ENCODE measurements at places on chromosomes 7 and 10. TPM values are rescaled to one million over a fixed set of nuclear protein-coding genes. Genes with fewer than 3 reads are reported as not detected.
A peak's percentile ranks its signal among the peaks of the same experiment; 100 is the strongest.

PWWP2B gene
- total RNA-seq = 46.0 TPM

ZSCAN25 gene
- 23.1 TPM for total RNA-seq

MMD2 gene
- not detected for total RNA-seq

HYAL4 gene
- total RNA-seq = 0.23 TPM

CD36 gene
- total RNA-seq = 25.7 TPM

DNA sequence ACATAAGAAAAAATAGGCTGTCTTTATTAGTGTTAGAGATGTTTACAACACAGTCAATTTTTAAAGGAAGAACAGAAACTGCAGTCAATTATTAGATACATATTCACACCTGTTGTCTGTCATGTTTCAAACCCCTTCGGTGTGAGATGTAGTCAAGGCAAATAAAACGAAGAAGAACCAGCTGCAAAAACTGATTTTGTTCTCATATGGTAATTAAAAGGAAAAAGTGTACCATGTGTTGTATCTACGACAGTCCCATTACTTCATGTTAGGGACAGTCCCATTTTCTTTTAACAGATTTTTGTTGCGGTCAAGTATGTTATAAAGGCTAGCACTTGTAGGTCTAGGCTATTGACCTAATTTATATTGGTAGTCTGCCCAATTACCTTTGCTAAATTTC is 149.4 kb downstream of the LRRN3 start:
- DNase-seq = no peak

GRCh38 chr10:109934958-109935793 is 11.9 kb upstream of the XPNPEP1 start:
- DNase-seq = no peak

- DNase-seq = no peak
These were observed 425.0 kb upstream of the ETV1 start for GRCh38 chr7:14414274-14414986.

DNA sequence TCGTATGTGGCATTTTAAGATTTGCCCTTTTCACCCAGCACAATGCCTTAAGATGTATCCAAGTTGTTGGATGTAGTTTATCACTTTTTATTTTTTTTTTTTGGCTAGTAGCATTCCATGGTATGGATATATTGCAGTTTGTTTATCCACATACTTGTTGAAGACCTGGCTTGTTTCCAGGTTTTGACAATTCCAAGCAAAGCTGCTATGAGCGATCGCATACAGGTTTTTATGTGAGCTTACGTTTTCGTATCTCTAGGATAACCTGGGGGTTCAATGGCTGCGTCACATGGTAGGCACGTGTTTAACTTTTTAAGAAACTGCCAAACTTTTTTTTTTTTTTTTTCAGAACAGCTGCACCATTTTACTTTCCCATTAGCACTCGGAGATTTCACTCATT is 32.2 kb downstream of the BAIAP2L1 start:
- DNase-seq = no peak

GRCh38 chr10:11064832-11065231 is 47.2 kb downstream of the CELF2 start:
- no peak for DNase-seq

DNA sequence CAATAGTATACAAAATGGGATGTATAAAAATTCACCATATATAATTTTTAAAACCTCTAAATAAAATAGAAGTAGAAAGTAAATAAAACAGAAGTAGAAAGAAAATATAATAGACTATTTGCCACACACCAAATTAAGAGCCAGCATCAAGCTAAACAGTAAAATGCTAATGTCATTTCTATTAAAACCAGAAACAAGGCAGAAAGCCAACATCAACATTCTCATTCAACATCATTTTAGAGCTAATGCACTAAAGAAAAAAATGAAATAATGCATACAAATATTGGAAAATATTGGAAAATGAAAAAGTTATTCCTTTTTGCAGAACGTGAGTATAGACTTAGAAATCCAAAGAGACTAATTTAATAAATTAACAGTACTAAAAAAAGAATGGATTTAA is 23.4 kb upstream of the RELN start:
- no peak for DNase-seq

DNA sequence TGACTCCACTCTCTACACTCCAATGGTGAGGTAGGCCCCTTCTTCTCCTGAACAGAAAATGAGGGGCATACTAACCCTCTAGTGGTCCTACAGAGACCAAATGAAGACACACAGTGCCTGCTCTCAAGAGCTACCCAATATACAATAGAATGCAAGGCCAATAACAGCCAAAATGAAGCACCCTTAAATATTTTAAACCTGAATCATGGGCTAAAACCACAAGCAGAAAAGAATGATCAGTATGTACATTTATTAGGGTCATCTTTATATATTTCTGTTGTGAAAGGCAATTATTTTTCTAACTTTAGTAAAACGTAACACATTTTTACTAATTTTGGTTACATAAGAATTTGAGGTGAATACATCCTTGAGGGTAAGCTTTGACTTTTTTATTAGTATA is 49.9 kb upstream of the COL1A2 start:
- no peak for DNase-seq

DNA sequence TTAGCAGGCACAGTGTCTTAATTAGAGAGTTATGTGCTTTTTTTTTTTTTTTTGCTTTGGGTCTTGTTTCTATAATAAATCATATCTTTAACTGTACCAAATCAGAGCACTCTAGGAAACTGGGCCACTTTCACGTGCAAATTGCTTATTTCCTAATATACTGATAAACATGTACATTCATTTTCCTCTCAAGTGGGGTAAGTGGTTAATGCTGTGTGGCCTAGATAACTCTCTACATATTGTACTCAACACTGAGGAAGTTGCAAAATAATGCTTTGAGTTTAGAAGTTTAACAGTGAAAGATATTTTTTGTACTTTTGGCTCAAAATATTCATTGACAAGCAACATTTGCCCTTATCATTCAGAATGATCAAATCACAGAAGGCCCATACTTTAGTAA is 115.9 kb upstream of the IFRD1 start:
- no peak for DNase-seq

- DNase-seq = peak; percentile 42
These were observed 757 bp upstream of the PALS2 start for GRCh38 chr7:24572393-24572996.

- DNase-seq = no peak
These were observed 281.8 kb downstream of the HDAC9 start for GRCh38 chr7:18777314-18777713.
